Lower lobe of right lung (tissue), 2 donors: ENCODE measurements at places on chromosomes 11 and 22.

- DNase-seq: no peak
Measured at GRCh38 chr22:37823134-37823985, at the start of gene GALR3. TSS of gene GALR3 (plus strand) at chr22:37823382. CDS start at chr22:37823407, 25 bp downstream.

GRCh38 chr11:117796872-117797529 lies at the start of gene DSCAML1:
TSS of gene DSCAML1 (minus strand) at chr11:117797216. CDS start at chr11:117797079, 137 bp downstream.
- no peak for DNase-seq

- DNase-seq: no peak
Measured at GRCh38 chr11:115251126-115251525, 253.1 kb downstream of the CADM1 start.

GRCh38 chr11:64932324-64932723 lies 3.4 kb downstream of the GPHA2 start:
- DNase-seq: no peak

- no peak for DNase-seq
Measured at GRCh38 chr11:68583041-68583446, 101.3 kb upstream of the GAL start.

DNA sequence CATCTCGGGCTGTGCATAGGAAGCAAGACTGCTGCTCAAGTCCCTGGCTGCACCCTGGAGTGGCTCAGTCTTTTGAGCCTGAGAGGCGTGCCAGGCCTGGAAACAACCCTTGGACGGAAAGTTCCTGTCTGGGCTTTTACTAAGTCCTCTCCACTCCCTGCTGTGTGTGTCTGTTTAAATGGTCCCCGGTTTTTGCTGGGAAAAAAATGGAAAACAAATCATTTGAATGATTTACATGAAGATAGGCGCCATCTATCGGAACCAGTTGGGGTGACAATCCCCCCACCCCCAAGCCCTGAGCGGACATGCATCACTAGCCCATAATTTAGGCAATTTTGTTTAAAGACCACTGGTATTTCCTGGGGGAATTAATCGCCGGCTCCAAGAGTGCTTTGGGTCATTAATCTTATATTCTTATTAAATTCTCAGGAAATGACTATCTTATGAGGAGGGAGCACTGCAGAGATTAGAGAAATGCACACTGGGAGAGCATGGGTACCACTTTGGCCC lies 2.7 kb upstream of the GAB2 start:
- peak; percentile 70 for DNase-seq

GRCh38 chr22:44133901-44134571 lies 46.7 kb upstream of the PARVG start:
- peak; percentile 28 for DNase-seq

DNA sequence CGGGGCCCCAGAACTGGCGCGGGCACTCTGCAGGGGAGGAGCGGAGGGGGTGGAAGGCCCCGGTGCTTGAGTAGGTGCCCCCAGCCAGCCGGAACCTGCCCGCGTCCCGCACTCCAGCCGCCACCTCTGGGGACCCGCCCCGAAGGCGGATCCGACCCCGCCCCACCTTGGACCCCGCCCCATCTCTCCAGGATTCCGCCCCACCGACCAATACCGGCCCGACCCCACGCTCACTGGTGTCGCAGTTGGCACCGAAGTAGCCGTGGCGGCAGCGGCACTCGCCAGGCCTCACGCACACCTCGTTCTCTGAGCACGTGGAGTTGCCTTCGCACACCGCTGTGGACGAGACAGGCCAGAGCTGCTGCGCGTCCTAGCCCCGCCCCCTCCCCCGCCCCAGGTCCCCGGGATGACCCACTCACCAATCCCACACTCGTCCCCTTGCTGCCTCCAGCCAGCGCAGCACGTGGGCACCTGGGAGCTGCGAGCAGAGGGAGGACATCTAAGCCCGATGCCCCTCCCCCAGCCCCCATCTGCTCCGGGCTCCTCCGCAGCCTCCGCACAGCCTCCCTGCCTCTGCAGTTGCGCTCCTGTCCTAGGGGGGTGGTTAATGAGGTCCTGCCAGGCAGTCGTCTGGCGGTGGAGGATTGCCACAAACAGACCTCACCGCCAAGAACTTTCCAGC lies 6.0 kb downstream of the SCARF2 start:
- peak; percentile 51 for DNase-seq

DNA sequence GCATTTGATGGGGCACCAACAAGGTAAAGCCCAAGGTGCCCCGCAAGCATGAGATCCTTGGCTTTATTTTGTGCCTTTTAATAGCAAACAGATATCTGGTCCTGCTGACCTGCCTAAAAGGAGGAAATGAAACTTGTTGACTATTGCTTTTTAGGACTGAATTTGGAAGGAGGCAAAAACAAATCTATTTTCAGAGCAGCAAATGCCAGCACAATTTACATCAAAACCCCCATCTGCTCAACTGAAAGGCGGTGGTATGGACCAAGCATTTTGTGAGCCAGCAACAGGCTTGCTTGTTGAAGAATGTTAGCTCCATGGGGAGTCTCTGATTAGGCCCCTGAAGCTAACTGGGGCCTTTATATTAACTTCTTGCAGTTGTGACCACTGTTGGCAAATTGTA lies 192.6 kb upstream of the E2F8 start:
- no peak for DNase-seq

DNA sequence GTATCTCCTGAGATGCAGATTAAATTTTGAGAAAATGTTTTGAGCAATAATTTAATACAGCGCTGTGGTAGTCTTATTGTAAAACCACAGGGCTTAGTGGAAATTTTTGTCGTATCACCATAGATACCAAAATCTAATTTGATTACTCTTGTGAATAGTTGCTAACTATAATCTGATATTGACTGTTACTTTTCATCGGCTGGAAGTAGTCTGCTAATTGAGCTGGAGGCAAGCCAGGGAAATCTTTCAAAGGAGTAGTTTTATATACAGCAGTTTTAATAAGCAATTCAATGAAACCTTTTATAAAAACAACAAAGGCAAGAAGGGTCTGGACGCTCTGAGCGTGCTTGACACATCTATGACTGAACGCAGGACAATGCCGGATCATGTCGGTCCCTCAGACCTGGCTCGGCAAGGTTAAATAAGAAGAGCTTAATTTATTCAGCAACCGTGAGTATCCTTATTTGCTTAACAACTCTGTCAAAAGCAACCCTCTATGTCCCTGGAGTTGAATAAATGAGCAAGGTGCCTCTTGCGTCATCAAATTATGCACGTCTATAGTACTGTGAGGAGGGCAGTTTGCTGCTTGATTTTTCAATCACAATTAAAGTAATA lies 121.2 kb downstream of the NCAM1 start:
- no peak for DNase-seq

- DNase-seq: no peak
Measured at GRCh38 chr11:2752204-2752770, 52.5 kb upstream of the KCNQ1OT1 start.

DNA sequence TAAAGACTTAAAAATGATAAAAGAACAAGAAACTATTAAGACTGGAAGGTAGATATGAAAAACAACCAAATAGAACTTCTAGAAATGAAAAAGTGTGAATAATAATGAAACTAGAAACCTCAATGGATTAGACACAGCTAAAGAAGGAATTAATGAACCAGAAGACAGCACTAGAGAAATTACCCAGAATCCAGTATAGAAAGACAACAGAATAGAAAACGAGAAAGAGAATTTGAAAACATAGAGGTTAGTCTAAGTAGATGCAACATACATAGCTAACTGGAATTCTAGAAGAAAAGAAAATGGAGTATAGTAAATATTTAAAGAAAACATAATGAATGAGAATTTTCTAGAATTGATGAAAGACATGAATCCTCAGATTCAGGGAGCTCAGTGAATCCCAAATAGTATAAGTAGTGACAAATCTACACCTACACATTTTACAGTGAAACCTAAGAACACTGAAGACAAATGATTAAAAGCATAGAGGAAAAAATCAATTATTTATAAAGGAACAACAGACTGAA lies 111.9 kb downstream of the PARVA start:
- no peak for DNase-seq

- DNase-seq: no peak
Measured at GRCh38 chr11:93295921-93296575, 34.5 kb upstream of the DEUP1 start.

GRCh38 chr11:106642331-106642730 lies 375.9 kb downstream of the GUCY1A2 start:
- no peak for DNase-seq

GRCh38 chr22:47209547-47210023 lies 447.1 kb downstream of the TBC1D22A start:
- no peak for DNase-seq

GRCh38 chr11:94423507-94423906 lies 22.3 kb upstream of the GPR83 start:
- DNase-seq: no peak

DNA sequence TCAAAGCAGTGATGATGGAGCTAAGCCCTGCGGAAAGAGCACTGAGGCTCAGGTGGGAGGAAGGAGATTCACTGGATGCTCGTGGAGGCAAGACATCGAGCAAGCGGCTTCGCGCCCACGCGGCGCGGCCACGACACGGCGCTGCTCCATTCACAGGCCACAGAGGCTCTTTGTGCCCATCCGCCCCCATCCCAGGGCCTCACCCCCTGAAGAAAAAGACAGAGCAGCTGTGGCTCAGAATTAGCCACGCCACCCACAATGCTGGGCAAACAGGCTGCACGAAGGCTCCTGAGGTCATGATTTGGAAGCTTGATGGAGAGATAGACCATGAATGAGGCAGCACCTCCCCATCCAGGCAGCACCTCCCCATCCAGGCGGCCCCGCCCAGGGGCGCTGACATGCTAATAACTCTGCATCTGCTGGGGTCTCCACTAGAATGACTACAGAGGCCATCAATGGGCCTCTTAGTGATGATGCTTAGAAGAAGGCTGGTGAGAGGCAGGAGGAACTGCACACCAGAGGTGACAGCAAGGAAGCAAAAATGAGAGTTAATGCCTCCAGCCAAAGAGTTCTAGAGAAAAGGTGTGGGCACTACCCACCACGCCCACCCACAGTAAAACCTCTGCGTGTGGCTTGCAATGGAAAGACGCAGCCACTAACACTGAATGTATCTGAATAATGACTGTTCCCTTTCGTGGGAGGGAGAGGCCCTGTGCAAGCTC lies 43.5 kb downstream of the MYH9 start:
- no peak for DNase-seq

DNA sequence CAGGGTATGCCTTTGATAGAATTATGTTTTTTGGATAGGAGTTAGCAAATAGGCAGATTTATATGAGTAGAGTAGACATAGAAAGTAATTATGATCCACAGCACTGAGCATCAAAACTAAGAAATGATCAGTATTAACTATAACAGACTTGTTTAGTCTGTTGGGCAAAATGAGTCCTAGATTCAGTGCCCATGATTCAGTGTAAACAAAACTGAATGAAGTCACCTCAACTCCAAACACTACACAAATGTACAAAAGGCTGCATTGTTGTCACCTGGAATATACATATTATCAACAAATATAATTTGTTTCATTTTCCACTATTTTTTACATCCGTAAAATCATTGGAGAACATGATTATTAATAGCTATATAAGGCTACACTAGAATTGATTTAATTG lies 6.7 kb downstream of the UEVLD start:
- DNase-seq: no peak

GRCh38 chr11:18567081-18567480 lies 21.5 kb downstream of the UEVLD start:
- DNase-seq: no peak

DNA sequence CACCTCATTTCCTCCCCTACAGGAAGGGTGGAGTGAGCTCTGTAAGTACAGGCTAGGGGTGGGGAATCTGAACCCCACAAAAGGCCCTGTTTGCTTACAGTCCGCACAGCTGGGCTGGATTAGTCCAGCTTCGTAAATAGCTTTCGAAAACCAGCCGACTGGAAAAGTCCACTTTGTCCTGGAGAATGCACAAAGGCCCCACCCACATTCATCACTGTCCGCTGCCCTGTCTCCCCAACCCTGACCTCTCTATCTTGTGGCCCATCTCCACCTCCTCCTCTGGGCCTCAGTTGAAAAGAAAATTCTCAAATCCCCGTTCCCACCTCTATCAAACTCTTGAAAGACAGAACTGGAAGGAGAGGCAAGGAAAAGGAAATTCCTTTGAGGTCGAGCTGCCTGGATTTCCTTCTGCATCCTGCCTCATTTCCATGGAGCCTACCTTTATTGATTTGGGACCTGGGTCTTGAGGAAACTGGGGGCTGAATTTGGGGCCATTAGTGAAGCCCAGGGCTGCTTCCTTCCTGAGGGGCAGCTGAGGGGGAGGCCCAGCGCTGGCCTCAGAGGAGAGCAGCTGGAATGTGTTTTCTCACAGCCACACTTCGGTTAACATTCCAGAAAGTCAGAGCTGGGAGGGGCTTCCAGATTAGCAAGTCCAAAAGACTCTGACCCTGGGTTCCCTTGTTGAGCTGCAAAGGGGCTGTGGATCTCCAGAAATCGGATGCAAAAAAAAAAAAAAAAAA lies 147.6 kb downstream of the FBXO7 start:
- no peak for DNase-seq

- no peak for DNase-seq
Measured at GRCh38 chr11:21893565-21893867, 299.4 kb upstream of the ANO5 start.

- DNase-seq: no peak
Measured at GRCh38 chr11:90775567-90776165, 552.8 kb upstream of the CHORDC1 start.

DNA sequence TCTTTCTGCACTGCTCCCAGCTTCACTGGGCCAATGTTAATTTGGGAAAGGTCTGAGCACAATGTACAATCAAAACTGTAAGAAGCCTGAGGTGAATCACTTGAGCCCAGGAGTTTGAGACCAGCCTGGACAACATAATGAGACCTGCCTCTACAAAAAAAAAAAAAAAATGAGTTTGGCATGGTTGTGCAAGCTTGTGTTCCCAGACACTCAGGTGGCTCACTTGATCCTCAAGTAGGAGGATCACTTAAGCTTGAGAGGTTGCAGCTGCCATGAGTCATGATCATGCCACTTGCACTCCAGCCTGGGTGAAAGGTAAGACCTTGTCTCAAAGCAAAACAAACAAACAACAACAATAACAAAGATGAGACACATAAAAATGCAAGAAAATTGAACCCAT lies 38.6 kb upstream of the SC5D start:
- DNase-seq: no peak

- peak; percentile 77 for DNase-seq
Measured at GRCh38 chr11:65919573-65920371, 546 bp downstream of the DRAP1 start.

DNA sequence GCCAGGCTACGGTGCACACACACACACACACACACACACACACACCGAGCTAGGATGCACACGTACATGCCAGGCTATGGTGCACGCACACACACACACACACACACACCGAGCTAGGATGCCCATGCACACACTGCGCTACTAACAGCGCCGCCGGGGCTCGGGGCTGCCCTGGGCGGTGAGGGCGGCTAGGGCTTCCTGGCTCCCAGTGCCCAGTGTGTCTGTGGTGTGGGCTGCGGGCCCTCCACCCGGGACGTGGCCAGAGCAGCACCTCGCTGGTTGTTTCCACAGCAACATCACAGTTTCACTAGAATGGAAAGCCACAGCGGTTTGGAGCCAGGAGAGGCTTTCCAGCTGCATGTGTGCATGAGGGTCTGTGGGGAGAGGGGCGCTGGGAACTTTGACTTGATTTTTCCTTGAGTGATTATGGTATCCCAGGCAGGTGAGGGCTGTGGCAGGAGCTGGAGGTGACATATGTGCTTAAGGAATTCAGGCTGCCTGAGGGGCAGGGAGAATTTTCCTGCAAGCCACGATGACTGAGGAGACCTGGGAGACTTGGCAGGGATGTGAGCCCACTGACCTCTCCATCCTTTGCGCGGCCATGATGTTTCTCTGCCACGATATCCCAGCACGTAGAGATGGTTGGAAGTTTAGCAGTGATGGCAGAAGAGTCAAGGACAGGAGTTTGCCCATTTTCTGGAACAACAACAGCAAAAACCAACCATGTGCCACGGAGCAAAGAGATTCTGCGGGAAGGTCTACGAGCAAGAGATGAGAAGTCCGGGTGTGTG lies 195.9 kb downstream of the SNX19 start:
- no peak for DNase-seq
